ENCODE measurements at places on chromosomes 6 and 20.

DNA sequence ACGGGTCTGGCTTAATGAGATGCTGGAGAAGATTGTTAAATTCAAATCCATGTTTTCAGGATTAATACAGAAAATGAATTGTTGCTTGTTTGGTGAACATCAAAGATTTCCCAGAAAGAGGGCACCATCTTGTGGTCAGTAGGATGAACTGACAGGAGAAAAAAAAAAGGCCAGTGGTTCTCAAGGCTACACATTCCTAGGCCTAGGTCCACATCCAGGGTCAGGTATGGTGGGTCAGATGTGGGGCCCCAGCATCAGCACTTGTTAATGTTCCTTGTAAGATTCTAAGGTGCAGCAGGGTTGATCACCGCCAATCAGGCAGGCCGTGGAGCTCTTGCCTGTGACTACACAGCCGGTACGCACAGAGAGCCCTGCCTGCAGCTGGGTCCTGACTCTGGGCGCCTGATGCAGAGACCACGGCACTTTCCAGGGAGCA lies 34.0 kb upstream of the FOXO3 start:
- peak; percentile 69 for DNase-seq

DNA sequence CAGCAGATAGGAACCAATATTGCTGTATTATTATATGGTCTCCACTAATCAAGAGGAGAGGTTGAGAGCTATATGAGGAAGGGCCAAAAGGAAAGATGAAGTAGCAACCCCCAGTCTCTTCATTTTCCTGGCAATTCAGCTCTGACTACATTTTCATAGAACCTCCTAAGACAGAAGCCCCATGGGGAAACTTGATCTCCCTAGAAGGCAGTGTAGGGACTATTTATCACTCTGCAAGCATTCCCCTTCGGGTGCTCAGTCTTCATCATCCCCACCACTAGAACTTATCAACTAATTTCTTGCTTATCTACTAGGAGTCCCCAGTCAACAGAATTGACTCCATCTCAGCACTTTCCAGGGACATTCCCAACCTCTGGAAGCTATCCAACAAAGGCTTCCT lies 25.5 kb upstream of the ITCH start:
- DNase-seq: no peak

DNA sequence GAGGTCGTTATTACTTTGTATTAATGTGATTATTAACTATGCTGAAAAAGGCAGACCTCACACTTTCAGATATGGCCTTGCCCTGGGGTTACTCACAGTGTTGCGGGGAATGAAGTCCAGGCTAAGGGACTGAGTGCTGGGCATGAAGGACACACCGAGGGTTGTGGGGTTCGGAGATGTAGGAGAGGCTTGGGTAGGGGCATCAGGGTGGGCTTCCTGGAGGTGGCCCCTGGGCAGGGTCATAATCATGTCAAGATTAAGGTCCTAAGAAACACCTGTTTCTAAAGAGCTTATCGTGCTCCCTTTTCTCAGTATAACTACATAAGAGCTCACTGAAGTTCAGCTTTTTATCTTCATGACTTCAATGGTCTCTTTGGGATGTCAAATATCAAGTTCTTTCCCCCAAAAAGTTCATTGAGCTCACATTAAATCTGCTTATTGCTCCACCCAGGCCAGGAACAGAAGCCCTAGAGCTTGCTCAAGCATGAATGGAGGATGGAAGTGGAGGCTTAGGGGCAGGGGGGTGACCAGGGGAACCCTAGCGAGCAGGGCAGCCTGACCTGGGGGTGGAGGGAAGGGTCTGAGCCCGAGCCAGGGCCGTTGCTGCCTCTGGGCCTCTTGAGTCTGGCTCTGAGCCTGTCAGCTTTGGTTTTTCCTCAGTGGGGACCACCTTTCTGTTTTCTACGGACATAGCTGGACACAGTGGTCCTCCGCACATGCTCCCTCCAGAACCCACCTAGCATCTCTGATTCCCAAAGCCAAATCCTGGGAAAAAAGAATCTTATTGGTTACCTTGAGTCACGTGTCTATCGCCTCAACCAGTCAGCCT lies 37.3 kb upstream of the TGM2 start:
- DNase-seq: no peak

DNA sequence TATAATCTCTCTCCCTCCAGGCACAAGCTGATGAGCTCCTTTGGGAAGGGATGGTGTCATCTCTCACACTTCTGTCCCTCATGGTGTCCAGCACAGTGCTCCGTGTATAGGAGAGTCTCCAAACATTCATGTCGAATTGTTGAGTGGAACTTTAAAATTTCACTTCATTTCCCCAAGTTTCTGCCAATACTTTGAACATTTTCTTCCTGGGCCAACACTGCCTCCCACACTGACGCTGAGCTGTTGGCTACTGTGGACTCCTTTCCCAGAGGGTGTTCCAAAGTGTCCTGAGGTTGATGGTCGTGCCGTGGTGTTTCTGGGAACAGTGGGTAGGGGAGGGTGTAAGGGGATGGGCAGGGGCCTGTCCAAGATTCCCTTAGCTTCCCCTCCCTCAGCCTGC lies 122.7 kb downstream of the TIAM2 start:
- no peak for DNase-seq

Measured in Kasumi-1 (cell line).